RCC 7860 (cell line): ENCODE measurements at places on chromosomes 16 and 17.

DNA sequence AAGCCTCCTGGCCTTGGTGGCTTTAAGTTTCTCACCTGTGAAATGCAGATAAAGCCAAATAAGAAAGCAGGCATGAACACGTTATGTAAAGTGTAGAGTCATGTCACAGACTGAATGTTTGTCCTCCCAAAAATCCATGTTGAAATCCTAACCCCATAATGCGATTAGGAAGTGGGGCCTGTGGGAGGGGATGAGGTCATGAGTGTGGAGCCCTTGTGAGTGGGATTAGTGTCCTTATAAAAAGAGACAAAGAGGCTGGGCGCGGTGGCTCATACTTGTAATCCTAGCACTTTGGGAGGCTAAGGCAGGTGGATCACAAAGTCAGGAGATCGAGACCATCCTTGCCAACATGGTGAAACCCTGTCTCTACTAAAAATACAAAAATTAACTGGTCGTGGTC, 19.5 kb upstream of the C16orf78 start:
- no peak for DNase-seq

GRCh38 chr16:23842137-23842600, 6.4 kb downstream of the PRKCB start:
- DNase-seq = no peak

DNA sequence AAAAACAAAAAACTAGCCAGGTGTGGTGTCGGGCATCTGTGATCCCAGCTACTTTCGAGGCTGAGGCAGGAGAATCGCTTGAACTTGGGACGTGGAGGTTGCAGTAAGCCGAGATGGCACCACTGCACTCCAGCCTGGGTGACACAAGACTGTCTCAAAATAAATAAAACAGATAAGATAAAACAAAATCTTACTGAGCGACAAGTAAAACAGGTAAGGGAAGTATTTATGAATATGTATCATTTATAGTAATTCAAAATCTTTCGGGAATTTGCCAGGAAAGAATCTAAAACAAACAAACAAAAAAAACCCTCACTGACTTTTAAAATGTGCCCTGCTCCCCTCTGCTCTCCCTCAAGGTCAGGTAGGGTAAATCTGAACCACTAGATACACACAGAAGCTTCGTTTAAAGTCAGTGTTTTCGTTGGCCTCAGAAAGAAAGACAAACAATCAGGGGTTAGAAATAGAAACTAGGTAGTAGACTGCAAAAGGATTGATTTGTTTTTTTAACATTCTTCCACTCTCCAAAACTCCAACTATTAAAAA, 2.1 kb downstream of the PRPSAP1 start:
- DNase-seq = no peak

- DNase-seq = no peak
Observed at GRCh38 chr17:65824901-65825300, 263.5 kb upstream of the AXIN2 start.

GRCh38 chr16:53707671-53708070, 3.7 kb downstream of the FTO start:
- no peak for DNase-seq

- DNase-seq = peak; percentile 41
Observed at GRCh38 chr17:61337290-61337689, 62.4 kb upstream of the TBX2 start.

DNA sequence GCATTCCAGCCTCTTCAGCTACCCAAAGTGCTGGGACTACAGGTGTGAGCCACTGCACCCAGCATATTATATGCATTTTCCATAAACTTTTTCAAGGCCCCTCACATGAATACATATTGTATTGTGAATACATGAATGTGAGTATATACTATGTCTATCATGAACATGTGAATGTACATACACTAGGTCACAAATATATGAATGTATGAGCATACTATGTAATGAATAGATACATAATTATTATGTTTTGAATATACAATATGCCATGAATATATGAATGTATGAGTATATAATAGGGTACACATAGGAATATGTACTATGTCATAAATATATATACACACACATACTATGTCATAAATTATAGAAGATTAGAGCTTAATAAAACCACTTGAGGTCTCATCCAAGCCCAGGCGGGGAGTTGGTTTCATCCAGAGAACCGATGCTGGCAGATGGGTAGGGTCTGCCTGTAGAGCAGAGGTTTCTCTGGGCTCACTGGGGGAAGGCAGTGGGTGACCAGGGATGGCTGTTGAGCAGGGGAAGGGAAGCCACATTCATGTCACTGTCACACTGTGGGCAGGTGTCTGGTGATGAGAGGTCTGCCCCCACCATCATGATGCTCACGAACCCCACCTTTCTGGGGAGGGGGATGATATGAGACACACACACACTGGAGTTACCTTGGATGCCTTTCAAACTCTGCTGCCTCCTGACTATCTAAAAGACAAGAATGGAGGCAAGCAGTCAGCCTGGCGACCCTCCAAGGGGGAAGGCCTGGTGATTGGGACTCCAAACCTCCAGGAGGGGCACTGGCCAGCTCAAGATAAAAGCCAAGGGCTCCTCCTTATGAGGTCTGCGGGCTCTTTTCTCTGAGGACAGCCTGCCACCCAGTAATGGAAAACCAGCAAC, 7.3 kb downstream of the C16orf95 start:
- DNase-seq = no peak
